ENCODE measurements at places on chromosomes 2 and 18.

DNA sequence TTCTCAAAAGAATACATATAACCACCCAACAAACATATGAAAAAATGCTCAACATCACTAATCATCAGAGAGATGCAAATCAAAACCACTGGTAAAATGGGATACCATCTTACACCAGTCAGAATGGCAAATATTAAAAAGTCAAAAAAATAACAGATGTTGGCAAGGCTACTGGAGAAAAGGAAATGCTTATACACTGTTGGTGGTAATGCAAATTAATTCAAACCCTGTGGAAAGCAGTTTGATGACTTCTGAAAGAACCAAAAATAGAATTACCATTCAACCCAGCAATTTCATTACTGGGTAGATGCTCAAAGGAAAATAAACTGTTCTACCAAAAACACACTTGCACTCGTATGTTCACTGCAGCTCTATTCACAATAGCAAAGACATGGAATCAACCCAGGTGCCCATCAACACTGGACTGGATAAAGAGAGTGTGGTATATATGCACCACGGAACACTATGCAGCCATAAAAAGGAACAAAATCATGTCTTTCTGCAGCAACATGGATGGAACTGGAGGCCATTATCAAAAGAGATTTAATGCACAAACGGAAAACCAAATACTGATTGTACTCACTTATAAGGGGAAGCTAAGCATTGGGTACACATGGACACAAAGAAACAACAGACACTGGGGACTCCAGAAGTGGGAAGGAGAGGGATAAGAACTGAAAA, 38.8 kb downstream of the NCKAP1 start:
- DNase-seq: no peak

GRCh38 chr18:9494778-9495331, 19.5 kb downstream of the RALBP1 start:
- peak; percentile 69 for DNase-seq

DNA sequence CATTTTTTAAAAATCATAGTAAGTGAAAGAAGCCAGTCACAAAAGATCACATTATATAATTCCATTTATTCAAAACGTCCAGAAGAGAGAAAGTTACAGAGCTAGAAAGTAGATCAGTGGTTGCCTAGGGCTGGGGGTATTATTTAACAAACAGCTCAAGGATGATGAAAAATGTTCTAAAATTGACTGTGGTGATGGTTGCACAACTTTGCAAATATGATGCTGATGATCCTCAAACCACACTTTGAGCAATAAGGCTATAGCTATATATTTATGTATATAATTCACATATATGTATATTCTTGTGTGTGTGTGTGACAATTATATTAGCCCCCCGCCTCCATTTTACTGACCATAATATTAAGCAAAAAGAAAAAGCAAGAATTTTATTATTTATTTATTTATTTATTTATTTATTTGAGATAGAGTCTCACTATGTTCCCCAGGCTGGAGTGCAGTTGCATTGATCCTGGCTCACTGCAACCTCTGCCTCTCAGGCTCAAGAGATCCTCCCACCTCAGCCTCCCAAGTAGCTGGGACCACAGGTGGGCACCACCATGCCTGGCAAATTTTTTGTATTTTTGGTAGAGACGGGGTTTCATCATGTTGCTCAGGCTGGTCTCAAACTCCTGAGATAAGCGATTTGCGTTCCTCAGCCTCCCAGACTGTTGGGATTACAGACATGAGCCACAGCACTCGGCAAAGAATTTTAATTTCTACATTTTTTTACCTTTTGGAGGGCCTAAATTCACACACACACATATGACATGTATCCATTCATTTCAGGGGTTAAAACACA, 1.9 kb downstream of the WDR12 start:
- DNase-seq: peak; percentile 66

DNA sequence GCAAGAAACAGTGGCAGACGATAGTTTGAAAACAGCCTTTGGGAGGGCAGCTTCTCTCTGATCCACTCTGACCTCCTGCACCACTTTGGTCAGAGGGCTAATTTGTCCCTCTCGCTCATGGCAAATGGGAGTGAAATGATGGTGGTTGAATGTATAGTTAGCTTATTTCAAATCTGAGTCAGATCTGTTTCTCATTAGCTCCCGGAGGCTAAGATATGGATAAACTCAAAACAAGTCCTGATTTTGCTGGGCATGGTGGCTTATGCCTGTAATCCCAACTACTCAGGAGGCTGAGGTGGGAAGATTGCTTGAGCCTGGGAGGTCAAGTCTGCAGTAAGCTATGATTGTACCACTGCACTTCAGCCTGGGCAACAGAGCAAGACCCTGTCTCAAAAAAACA, 145.0 kb downstream of the ALK start:
- DNase-seq: no peak

DNA sequence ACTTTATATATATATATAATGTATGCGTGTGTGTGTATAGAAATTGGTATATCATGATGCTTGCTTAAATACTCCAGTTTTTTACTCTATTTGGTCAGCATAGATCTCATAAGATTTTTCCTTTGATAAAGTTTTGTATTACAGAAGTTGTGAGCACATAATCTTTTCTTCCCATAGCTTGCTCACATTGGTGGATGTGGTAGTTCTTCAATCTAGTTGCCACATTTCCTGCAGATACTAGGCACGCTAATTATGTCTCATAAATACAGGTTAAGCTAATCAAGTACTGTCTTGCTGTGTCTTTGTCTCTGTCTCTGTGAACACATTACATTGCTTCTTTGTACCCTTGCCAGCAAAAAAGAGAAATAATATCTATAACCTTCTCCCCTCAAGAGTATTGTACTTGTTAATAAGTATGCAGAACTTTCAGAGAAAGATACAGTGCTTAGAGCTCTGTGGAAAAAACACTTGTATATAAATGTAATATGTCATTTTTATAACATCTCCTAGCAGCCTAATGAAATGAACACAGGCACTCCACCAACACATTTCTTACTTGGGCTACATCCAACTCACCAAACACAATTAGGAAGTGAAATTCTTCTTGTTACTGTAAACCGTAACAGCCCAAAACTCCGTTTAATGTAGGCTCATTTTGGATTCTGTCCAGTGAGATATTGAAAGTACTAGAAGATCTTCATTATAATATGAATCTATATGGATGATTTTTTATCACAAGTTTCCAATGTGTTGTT, 306.7 kb upstream of the SLC8A1 start:
- no peak for DNase-seq

GRCh38 chr2:4139731-4140130, 436.4 kb downstream of the DCDC2C start:
- DNase-seq: no peak

- DNase-seq: no peak
These were observed 29.1 kb upstream of the RAB11FIP5 start for GRCh38 chr2:73141896-73142295.

- DNase-seq: no peak
These were observed 988.2 kb upstream of the CDH2 start for GRCh38 chr18:29164993-29165599.

GRCh38 chr2:120836281-120836680, 100.6 kb downstream of the GLI2 start:
- no peak for DNase-seq

Data from NB4 (cell line).